ENCODE measurements at places on chromosomes 3 and 15. TPM values are rescaled to one million over a fixed set of nuclear protein-coding genes. Genes with fewer than 3 reads are reported as not detected.
A peak's percentile ranks its signal among the peaks of the same experiment; 100 is the strongest.

DNA sequence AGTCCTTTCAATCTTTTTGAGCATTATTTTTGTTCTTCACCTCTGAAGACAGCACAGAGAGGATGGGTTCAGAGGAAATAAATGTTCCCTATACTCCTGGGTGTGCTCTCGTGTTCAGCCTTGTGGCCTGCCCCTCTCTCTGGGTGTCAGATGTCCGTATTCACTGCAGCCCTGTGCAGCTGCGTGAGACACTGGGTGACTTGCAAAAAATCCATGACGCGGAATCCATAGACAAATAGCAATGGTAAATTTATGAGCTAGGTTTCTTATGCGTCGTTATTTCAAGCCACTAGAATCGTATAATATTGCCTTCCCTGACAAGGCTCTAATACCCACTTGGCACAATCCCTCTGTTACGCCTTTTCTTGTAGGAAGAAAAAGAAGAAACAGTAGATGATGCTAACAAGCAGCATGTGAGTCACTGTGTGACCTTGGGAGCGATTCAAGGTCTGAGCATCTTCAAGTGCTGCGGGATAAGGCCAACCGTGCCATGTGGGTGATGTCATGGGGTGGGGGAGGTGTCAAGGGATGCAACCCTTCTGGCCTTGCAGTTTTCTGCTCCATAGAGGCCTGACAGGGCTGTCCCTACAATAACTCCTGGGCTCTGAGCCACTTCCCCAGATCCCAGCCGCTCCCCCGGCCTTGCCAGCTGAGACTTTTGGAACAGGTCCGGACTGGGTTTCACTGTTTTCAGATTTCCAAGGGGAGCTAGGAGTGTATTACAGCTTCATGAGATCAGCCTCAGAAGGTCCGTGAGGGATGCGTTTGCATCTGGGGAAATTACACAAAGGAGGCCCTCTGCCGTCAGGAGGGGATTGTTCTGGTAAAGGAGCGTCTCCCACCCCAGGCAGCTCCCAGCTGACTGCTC lies 47.6 kb upstream of the POMGNT2 start:
- peaks cover 15% of the 10 kb centered on the region for H3K27me3 ChIP-seq
- DNase-seq, result no peak

DNA sequence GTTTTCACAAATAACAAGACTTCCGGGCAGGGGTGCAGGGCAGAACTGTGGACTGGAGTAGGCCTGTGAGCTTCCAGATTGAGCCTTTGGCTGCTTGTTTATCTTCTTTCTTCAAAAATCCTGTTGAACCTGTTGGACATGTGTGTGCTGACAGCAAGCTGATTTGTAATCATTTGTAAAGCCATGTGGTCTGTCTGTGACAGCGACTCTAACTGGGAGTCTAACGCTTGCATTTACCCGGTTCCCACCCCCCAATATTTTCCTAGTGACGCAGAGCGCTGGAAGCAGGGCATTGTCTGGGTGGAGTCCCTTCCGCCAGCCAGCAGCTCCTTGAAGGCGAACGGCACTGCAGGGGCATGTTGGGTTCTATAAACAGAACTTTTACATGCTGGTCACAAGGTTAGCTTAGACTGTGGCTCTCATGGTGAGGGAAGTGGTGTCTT lies 85.7 kb upstream of the MYZAP start:
- H3K27me3 ChIP-seq, result no peaks in the 10 kb centered on the region
- peak overlapping the region; percentile 83 for H3K27ac ChIP-seq
- H3K36me3 ChIP-seq, result no peaks in the 10 kb centered on the region
- no peak overlapping the region for H3K4me3 ChIP-seq
- H3K4me1 ChIP-seq, result peaks cover 36% of the 10 kb centered on the region

DNA sequence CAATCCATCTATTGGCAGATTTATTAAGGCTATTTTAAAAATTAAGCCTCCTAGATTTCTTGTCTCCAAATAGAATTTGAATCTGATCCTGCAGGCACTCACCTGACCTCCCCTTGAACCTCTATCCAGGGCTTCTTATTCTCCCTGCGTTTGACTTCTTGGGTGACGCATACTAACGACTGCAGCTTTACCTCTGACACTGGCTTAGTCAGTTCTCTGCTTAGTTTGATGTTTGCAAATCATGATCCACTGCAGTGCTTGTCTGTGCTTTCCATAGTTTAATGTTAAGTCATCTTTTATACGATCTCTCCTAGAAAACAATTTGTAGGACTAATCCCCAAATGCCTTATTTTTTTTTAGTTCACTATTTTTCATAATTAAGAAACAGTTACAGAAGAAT lies 233.1 kb downstream of the ROBO1 start:
- DNase-seq, result no peak
- H3K4me3 ChIP-seq, result no peak overlapping the region
- H3K27me3 ChIP-seq, result no peaks in the 10 kb centered on the region
- H3K4me1 ChIP-seq, result no peaks in the 10 kb centered on the region
- H3K36me3 ChIP-seq, result no peaks in the 10 kb centered on the region

GRCh38 chr3:158731938-158732855 lies at the start of gene RARRES1:
Gene RARRES1, minus strand, starts transcription at chr3:158732457. Its CDS starts 42 bp downstream, at chr3:158732415.
- H3K4me3 ChIP-seq, result peak within 1 kb of the TSS; percentile 46
- peaks cover 12% of the 10 kb centered on the region for H3K4me1 ChIP-seq
- H3K36me3 ChIP-seq, result no peaks in the 10 kb centered on the region
- DNase-seq, result peak; percentile 50
- H3K27me3 ChIP-seq, result no peaks in the 10 kb centered on the region
- H3K27ac ChIP-seq, result no peak within 1 kb of the TSS

DNA sequence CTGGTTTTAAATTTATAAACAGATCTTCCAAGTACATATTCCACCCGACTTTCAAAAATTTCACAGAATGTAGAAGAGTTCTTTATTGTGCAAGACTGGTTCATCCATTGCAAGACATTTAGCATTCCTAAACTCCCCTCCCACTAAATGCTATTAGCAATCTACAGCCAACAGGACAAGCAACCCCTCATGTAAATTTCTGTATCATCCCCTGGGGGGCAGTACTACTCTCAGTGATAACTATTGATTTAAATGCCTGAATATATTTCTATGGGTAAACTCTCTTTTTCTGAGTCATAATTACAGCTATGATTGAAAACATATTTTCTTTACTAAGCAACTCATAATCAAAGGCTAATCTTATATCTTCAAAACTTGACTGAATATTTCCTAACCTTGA lies 10.7 kb upstream of the SLC15A2 start:
- no peak overlapping the region for H3K4me3 ChIP-seq
- no peaks in the 10 kb centered on the region for H3K4me1 ChIP-seq
- DNase-seq, result peak; percentile 44
- no peaks in the 10 kb centered on the region for H3K27me3 ChIP-seq
- H3K27ac ChIP-seq, result no peak overlapping the region

ABTB1 gene
- 15.2 TPM for total RNA-seq

All from endothelial cell of umbilical vein (primary cell).